ENCODE measurements at places on chromosomes 2 and 18.

DNA sequence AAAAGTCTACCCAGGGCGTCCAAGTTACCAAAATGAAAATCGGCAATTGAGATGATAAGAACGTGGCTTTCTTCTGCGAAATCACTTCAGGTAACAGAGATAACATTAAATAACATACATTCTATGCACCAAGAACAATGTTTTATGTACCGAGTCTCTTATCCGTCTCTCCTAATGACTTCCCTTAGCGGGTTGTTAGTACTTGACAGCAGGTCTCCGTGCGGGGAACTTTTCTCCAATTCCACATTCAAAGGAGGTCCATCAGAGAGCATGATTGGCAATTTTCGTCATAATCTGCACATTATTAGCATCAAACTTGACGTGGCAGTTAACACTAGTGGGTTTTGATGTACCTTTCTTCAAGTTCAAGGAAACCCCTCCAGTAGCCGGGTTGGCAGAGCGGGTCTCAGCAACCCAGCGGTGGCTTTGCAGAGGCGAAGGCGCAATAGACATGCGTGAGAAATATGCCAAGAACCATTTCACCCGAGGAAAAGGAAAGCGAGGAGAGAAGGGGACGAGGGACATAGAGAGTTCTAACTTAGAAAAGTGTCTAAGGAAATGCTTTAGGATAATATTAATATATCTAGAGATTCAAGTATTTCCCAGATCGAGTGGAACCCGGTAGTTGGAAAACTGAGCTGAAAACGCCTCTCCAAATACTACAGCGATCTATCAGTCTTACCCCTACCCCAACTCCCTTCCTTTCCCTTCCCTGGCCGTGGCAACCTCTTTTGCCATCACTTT is 5.0 kb downstream of the EVX2 start:
- DNase-seq = no peak

DNA sequence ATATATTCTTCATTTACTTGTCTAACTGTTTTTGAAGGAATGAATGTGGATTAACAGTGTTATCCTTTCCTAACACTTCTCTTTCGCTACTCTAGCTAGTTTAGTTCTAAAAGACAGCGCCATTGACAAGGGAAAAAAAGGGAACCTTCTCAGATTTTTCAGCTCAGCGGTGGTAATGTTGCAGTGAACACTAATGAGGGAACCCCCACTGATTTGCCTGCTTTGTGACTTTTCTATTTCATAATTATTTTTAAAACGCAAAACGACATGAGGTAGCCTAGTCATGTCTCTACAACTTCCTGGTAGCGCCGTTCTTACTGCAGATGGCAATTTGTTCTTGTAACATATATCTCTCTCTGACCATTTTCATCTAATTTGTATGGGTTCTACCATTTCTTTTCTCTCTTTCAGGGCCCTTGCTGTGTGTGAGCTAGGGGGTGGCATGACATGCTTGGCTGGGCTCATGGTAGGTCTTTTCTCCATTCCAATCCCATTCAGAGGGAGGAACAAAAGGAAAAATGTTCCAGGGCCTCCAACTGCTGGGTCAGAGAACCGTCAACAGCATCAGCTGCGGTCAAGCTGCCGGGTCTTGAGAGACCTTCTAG is 235.5 kb upstream of the SIX3 start:
- DNase-seq = peak; percentile 62

GRCh38 chr2:96409081-96409819 is 73.7 kb downstream of the NCAPH start:
- no peak for DNase-seq

DNA sequence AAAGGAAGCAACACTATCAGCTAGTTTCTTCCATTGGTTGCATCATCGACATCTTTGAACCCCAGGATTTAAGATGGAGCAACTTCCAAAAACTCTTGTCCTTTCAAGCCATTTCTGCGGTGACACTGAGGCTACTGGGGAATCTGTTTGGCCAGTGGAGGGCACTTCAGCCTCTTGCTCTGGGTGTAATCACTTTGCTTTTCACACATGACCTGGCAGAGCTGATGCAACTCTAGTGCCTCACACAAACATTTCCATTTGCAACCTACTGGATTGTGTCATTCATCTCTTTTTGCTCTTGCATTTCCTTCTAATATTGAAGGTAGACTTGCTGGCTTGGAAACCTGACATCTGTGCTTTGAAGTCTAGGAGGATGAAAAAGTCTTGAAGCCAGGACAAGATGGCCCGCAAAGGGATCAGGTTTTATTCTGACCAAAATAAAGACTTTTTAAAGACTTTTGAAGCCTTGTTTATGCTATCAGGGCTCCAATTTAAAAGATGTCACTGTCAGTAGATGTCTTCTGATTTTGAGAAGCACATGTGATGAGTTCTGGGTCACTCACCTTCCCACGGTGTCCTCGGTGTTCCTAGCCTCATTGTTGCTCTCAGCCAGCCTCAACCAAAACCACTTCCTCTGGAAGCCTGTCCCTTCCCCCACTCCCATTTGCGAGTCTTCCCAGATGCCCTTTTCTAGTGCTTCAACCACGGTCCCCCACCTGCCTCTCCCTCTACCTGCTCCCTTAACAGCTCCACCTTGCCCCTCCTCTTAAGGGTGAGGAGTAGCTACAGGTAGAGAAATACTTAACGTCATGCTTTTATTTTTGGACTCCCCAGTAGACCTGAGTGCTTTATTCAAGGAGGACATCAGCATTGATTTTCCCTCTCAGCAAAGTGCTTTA is 69.7 kb upstream of the KCNE4 start:
- DNase-seq = peak; percentile 83
